A172 (cell line): ENCODE measurements at places on chromosomes 7 and 10.
A peak's percentile ranks its signal among the peaks of the same experiment; 100 is the strongest.

DNA sequence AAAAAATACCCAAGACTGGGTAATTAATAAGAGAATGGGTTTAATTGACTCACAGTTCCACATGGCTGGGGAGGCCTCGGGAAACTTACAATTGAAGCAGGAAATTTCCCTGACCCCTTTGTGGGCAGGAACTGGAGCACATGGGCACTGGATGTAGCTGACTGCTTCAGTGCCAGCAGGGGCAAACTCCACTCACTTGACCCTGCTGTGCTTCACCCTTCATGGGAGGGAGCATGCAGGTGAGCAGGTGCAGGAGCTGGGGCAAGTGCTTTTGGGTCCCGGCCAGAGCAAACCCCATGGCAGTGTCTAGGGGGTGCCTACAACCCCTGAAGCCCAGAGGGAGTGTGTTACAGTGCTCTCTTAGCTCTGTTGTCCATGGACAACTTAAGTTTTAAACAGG is 132.6 kb downstream of the AKR1D1 start:
- no peak for DNase-seq

GRCh38 chr7:41892356-41893100 is 189.6 kb upstream of the INHBA start:
- DNase-seq: no peak

DNA sequence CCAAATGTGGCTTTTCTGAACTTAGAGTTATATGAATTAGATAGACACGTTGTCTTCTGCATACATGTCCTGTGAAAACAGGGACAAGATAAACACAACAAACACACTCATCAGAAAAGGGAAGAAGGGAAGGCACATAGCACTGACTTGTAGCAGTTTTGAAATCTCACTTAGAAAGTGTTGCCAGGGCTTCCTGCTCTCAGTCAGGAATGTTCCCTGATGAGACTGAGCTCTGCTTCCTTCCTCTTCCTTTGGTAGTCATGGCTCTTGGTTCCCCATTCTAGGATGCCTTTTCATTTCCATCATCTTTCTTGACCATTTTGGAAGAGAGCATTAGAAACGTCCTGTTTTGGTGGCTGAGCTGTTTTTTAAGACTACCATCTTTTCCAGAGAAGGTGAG is 233.8 kb upstream of the LYZL1 start:
- DNase-seq: no peak

- DNase-seq: no peak
Observed at GRCh38 chr7:78450706-78451105, 652.1 kb downstream of the PHTF2 start.

DNA sequence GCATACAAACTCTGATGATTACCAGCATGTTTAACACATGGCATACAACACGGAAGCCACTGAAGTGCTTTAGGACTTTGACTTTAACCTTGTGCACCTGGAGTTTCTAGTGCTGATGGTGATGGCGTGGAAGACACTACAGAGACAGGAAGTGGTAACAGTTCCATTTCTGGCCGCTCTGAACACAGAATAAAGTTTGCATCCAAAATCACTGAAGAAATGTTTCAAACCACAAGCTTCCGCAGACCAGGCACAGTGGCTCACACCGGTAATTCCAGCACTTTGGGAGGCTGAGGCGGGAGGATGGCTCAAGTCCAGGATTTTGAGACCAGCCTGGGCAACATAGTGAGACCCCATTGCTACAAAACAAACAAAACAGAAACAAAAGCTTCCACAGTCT is 40.3 kb upstream of the TNPO3 start:
- no peak for DNase-seq

- no peak for DNase-seq
Observed at GRCh38 chr10:20288060-20288459, 471.8 kb downstream of the PLXDC2 start.

DNA sequence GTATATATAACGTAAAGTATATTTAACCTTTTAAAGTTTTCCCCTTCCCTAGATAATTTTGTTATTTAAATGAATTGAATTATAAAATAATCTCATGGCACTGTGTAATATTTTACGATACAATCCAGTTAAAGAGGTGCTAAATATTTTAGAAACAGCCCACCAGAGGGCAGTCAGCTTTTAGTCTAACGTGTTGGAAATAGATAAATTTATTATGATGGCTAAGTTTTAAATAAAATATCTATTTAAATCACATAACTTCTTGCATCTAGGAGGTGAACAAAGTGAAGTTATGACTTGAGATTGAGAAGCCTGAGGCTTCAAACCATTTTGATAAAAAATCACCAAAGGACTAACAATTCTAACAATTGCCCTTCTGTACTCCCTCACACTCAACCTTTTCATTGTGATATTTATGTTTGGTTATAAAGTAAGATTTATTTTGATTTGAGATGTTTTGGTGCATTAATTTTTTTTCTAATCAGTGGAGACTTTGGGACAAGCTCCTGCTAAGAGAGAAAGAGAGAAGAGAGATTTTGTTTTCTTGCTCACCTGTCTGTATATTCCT is 171.5 kb upstream of the SP4 start:
- peak; percentile 54 for DNase-seq

DNA sequence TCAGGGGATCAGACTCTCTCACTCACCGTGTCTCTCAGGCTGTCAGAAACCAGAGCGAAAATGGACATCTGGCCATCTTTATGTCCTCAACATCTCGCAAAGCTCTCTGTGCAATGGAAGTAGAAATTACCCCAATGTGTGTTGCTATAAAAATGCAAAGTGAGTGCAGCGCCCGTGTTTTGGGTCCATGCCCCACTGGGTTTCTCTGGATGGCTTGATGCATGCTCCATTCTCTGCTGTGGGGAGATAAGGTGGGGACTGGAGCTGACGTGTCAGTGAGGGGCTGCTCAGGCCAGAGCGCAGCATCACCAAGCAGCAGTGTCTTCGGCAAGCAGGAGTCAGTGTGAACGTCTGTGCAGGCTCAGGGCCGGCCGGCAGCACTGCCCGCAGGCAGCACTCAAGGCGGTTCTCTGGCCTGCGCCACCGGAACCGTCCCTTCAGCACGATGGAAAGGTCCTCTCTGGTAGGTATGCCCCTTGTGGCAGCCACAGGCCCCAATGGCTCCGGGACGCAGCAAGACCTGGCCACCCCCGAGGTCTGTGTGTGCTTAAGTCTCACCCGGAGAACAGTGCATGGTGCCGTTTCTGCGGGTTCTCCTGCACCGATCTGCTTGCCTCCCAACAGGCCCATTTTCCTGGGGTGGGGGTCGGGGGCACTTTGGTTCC is 30.2 kb downstream of the WDR86 start:
- no peak for DNase-seq

DNA sequence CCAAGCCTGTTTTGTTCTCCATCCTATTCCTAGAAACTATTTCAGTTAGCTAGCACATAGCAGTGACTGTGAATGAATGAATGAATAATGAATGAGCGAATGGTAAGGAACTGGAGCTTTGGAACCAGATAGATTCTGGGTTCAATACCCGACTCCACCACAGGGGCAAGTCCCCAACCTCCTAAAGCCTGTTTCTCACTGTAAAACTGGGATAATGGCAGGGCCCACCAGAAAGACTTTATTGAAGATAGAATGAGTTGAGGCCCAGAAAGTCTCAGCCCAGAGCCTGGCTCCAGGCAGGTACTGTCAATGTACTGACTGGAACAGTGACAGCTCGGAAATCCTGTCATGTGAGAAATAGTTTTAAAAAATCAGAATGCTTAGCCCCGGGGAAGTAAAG is 1.1 kb upstream of the CDH23 start:
- no peak for DNase-seq

DNA sequence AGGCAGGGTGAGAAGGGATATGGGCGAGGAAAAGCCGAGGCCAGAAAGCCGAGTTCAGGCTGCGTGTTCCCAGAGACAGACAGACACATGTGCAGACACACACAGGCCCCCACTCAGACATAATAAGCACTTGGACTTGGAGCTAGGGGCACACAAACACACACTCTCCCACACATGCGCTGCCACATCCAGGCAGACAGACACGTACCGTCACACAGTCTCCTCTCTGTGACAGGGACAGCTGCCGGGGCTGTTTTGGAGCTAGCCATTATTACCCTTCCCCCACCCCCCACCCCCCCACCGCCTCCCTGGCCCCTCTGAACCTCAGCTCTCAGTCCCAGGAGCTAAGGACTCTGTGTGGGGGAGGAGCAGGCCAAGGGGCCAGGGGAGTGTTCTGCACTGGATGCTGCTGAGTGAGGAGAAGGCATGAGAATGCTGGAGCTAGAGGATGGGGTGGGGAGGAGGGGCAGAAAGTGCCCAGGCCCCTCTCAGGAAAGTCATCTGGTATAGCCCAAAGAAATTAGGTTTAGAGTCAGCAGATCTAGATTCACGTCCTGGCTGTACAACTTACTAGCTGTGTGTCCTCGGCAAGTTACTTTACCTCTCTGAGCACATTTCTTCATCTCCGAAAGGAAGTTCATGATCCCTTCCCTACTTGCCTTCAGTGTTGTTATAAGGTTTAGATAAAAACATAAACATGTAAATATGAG is 6.3 kb downstream of the PITX3 start:
- no peak for DNase-seq

GRCh38 chr7:117025891-117026290 is 72.6 kb downstream of the ST7 start:
- DNase-seq: no peak

GRCh38 chr10:59648711-59649201 is 60.9 kb downstream of the SLC16A9 start:
- DNase-seq: no peak

DNA sequence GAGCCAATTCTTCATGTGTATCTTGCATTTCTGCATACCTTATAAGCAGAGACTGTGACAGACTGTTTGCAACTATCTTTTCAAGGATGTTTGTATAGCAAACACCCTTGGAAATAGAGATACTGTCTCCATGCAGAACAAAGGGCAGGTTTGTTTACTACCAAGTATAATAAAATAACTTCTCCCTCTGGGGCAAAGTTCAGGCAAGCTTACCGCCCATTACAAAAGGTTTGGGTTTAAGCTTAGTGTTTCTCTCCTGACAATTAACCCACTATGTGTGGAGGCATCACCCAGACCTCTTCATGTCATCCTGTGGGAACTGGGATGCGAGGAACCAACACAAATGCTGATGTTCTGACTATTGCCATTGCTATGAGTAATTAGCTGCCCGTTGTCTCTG is 479.1 kb upstream of the ZMIZ1 start:
- DNase-seq: no peak

GRCh38 chr10:11197878-11198277 is 180.2 kb downstream of the CELF2 start:
- no peak for DNase-seq

- no peak for DNase-seq
Observed at GRCh38 chr10:43226441-43226840, 40.4 kb downstream of the RASGEF1A start.

DNA sequence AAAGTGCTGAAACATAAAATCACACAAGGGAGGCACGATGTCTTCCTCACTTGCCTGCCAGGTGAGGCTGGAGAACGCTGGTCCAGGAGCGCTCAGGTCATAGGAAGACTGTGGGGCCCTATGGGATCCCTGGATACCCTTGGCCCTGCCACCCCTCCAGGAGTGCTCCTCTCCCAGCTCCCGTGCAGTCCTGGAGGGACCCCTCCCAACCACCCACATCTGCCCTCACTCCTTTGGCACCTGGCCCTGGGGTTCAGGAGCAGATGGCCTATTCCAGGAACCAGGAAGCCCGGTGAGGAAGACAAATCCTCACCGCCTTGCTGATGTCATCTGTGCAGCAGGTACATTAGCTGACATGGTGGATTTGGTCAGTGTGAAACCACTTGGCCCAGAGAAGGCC is 3.7 kb upstream of the CXCL12 start:
- no peak for DNase-seq

DNA sequence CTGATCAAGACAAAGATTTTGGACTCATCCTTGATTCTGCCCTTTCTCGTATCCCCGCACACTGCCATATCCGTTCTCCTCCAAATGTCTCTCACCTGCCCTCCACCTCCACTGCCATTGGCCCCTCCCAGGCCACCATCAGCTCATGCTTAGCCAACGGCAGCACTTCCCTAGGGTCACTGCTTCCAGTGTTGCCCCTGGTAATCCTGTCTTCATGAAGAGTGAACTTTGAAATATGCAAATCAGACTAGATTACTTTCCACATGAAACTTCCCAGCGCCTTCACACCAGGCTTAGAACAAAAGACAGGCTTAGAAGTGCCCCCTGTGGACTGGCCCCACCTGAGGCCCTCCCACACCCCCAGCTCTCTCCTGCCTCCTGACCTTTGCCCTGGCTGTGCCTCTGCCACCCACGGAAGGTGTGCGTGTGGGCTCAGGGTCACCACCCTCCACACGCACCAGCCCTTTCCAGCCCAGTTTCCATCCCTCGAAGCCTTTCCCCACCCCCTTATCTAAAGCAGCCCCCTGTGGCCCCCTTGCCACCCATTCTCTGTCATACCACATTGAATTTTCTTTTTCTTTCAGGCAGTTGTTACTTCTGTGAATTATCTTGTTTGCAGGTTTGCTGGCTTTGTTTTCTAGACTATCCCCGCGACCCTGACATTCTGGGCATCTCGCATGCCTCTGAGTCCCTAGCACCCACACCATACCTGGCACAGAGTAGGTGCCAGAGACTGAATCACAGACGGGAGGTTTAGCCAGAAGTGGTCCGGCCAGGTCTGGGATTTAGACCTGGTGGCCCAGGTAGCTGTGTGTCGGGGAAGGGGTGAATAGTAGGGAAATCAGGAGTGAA is 26.8 kb upstream of the C10orf53 start:
- no peak for DNase-seq

DNA sequence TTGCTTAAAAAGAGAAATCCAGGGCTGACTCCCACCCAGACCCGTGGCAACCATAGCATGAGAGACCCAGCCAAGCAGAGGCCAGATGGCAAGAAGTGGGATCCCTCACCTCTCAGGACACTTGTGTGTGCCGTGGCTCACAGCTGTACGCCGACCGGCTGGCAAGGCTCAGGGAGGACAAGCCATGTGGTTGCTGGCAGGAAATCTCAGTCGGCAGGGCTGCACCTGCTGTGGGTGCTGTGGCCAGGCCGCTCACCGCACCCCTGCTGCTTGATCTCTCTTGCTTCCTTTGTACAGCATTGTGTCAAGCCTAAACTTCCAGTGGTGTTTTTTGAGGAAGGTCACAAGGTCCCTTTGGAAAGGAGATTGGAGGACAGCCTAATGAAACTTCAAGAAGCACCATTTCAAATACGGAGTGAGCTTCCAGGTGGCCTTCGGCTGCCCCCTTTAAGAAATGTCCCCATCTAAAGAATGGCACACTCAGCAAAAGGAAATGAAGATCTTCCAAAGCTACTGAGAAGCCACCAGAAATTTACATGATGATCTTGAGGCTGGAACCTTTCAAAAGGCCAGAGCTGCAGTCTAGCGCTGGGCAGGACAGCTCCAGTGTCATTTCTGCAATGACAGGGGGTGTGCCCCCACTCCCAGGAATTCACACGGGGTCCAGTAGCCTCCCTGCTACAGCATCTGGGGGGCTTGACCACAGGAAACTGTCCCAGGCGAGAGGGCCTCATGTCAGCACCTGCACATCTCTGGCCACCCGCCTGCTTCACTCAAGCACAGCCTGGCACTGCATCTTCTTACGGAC is 409.0 kb upstream of the MGMT start:
- DNase-seq: no peak

GRCh38 chr7:47940088-47941013 is 7.9 kb downstream of the PKD1L1 start:
- DNase-seq: peak; percentile 29
